HTR-8/SVneo (cell line): ENCODE measurements at places on chromosomes 1 and 21.

- DNase-seq: no peak
These were observed 9.4 kb upstream of the GPR161 start for GRCh38 chr1:168146160-168146539.

DNA sequence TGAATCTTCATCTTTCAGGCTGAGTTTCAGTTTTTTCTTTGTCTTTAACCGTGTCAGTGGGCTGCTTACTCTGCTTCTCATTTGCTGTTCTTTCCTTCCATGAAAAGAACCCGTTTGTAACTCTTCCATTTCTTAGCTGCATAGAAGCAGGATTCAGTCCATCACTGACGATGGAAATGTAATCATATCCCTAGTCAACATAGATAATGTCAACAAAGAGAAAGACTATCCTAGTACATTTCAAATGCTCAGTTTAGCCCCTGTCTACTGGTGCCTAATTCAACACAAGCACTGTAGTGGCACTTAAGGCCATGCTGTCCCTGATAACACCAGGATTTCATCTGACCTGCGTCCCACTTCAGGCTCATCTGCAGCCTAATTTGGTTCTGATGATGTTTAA lies 376 bp downstream of the GBP1 start:
- no peak for DNase-seq

DNA sequence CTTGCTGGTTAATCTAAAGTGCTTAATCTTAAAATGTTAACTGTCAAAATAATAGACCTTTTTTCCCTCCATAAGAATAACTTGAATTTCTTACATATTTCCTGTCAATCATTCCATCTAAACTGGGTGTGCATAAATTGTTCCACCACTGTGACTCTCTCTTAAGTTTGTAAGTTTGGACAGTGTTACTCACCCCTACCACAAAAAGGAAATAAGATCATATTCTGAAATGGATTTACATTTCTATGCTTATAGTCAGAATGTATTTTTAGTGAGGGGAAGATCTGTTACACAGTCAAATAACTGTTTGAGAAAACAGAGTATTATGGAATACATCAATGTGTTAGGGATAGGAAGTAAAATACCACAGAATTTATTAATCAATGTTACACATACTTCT lies 109.6 kb upstream of the DPYD start:
- no peak for DNase-seq

DNA sequence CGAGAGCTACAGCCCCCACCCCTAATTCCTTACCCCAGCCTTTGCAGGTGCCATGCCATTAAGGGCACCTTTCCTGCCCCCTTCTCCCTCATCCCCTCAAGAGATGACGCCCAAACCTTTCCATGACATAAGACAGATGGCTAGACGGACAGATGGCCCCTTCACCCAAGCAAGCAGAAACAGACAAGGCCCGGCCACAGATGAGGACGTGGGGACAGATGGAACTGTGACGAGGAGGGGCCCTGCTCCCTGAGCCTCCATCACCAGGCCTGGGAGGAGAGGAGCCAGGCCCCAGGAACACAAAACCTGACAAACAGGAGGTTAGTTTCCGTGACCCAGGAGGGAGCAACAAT lies 24.7 kb upstream of the PEF1 start:
- no peak for DNase-seq

DNA sequence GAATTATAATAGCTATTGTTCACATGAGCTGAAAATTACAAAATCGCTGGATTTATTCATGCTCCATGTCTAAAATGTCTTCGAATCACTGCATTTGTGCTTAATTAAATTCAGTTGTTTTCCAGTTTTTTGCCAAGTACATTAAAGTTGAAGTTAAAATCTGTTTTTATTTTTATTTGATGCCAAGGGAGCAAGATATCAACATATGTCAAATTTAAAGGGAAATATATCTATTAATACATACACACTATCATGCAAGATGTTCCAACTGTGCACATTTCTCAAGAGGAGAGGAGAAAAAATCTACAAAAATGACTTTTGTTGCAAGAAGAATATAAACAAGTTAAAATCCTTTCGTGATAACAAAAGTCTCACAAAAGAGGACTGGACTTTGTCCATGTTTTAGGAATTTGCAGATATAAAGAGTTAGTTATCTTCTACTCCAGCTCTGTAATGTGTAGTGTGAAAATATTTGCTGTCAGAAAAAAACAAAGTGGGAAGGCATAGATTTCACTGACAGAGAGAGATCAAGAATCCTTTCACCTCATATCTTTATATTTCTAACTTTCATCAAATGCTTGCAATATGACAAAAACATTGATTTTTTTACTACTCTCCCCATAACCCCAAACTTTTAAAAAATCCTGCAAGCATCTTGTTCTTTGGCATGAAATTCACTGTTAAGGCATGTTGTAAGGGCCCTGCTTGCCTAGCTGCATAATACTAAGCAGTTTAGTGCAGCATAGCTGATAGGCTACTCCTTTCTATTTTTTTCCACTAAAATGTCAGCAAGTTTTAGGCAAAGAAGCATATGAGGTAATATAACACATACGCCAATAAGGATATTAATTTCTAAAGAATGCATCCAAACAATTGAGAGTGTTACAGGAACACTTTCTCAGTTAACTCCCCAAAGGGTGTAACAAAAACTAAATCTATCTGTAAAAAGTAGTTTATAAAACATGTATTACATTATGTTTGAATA lies 340.2 kb upstream of the ADAMTS5 start:
- DNase-seq: no peak
